ENCODE measurements at places on chromosomes 6 and 20.

GRCh38 chr6:14595751-14596150 is 478.2 kb downstream of the CD83 start:
- DNase-seq = no peak

DNA sequence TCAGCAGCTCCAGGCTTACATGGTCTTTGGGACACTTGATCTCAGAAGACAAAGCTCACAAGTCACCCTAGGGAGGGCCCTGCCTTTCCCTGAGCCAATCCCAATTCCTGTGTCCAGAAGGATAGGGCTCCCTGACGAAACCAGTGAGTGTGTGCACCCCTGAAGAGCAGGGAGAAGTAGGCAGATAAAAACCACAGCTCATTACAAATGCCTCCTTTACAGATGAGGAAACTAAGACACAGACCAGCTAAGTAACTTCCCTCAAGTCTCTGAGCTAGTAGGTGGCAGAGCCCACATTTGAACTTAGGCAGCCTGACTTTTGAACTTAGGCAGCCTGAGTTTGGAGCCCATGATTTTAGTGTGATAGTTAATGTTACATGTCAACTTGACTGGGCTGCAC is 6.7 kb upstream of the ZFAND3 start:
- DNase-seq = no peak

DNA sequence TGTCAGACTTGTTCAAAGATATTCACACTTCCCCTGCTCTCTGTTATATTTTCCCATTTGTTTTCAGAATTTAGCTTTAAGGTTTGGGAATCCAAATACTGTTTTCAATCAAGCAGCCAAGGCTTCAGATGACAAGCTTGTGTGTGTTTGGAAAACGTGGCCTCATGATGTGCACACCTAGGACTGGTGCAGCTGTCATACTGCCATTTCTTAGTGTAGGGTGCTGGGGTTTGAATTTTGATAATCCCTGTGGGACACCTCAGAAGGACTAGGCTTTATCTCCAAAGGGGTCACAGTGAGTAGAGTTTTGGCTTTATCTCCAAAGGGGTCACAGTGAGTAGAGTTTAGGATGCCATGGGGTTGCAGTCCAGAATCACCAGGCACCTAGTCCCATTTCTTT is 65.3 kb upstream of the JAG1 start:
- DNase-seq = no peak

DNA sequence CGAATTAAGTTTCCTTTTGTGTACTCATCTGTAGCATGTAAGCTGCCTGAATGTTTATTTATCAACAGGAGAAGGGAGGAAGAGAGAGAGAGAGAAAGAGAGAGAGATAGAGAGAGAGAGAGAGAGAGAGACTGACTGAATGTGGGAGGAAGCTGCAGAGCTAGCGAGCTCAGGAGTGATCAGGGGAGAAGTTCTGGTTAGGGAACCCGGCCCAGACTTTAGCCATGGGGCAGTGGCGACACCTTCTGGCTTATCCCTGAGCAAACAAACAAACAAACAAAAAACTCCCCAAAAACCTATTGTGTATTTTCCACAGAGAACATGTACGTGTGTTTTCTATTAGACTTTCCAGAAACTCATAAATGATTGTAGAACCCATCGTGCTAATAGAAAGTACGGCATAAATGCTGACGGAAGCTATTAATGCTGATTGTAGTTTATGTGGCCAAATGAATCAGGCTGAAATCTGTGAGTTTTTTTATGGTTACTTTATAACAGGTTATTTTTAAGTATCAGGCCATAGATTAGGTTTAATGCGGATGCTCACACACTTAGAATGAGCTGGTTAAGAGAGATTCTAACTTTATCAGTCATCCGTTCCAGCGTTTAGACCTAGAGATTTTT is 92.8 kb downstream of the CLIC5 start:
- DNase-seq = no peak

GRCh38 chr6:15661853-15662325 is 939 bp downstream of the DTNBP1 start:
- DNase-seq = no peak

DNA sequence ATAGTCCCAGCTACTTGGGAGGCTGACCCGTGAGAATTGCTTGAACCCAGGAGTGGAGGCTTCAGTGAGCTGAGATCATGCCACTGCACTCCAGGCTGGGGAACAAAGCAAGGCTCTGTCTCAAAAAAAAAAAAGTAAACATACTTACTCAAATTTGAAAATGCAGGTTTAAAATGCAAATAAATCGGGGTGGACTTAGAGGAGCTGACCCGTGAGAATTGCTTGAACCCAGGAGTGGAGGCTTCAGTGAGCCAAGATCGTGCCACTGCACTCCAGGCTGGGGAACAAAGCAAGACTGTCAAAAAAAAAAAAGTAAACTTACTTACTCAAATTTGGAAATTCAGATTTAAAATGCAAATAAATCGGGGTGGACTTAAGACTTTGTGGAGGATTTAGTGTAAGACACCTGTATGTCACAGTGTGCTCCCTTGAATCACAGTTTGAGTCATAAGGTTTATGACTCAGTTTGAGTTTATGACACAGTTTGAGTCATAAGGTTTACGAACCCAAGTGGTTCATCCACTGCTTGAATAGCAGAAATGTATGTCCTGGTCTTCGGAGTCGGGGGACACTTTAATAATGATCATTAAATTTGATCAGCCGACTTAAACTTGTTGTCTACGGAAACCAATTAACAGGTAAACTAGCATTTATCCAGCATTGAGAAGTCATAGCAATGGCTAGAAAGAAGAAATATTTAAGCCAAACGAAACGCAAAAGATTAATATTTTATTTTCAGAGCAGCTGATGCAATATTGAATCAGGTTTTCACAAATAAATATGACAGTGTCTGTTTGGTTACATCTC is 6.8 kb upstream of the MRPS10 start:
- DNase-seq = no peak

GRCh38 chr20:49699200-49699992 is 14.3 kb downstream of the B4GALT5 start:
- DNase-seq = peak; percentile 77

DNA sequence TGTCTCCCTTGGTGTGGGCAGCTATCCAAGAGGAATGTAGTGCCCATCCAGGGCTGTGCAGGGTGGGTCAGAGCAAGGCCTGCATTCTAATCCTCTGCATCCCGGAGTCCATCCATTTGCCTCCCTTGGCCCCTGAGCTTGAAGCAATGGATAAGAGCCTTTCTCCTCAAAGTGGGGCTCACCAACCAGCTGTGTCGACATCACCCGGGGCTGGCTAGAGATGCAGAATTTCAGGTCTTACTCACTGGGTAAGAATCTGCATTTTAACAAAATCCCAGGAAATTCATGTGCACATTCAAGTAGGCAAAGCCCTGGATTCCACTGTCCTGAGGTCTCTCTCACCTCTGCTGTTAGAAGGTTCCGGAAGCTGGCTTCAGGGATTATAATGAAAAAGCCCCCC is 95.3 kb downstream of the MDGA1 start:
- DNase-seq = no peak

GRCh38 chr6:152151920-152152319 is 344.4 kb downstream of the ESR1 start:
- no peak for DNase-seq

GRCh38 chr6:115969207-115969929 is 91.3 kb downstream of the FRK start:
- no peak for DNase-seq

- no peak for DNase-seq
These were observed 248.5 kb downstream of the THBS2 start for GRCh38 chr6:169005166-169005565.

- DNase-seq = no peak
These were observed 82.1 kb upstream of the SIRPA start for GRCh38 chr20:1813101-1813529.

- DNase-seq = no peak
These were observed 558.7 kb downstream of the LMBRD1 start for GRCh38 chr6:69238067-69238466.

GRCh38 chr6:148677594-148678476 is 69.0 kb upstream of the UST start:
- no peak for DNase-seq

GRCh38 chr6:63268574-63268973 is 51.2 kb downstream of the LGSN start:
- no peak for DNase-seq

- no peak for DNase-seq
These were observed 12.4 kb upstream of the F13A1 start for GRCh38 chr6:6332811-6333244.

- no peak for DNase-seq
These were observed 154.4 kb upstream of the MLIP start for GRCh38 chr6:53956804-53957203.

All from hematopoietic multipotent progenitor cell treated with erythropoietin and hydrocortisone succinate and interleukin-3 and kit ligand, for 17 days (in vitro differentiated cells).